ENCODE measurements at places on chromosomes 1 and 21.

- DNase-seq = no peak
Observed at GRCh38 chr1:67642629-67643028, 42.4 kb upstream of the GADD45A start.

- no peak for DNase-seq
Observed at GRCh38 chr1:66351478-66351877, 182.5 kb upstream of the SGIP1 start.

- no peak for DNase-seq
Observed at GRCh38 chr1:223413216-223413615, 20.0 kb downstream of the CCDC185 start.

- no peak for DNase-seq
Observed at GRCh38 chr1:227736814-227737432, 1.7 kb downstream of the SNAP47 start.

DNA sequence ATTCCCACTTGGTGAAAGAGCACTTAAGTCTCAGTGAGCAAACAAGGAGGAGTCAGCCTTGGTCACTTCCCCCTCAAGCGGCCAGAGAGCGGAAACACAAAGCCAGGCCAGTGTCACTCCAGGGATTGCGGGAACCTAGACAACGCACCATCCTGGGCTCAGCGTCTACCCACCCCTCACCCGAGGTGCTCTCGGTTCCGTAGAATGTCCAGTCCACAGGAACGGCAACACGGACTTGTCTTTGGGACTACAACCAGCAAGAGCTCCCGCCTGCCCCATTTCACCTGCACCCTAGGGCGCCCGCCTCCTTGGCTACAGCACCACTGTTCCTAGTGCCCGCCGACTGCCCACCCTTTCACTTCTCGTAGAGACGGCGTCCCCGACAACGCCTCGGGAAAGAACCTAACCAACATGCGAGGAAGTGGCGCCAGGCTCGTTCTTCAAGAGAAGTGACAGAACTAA is 509 bp downstream of the GDAP2 start:
- peak; percentile 33 for DNase-seq

GRCh38 chr1:208601561-208601960 is 357.4 kb upstream of the PLXNA2 start:
- no peak for DNase-seq

DNA sequence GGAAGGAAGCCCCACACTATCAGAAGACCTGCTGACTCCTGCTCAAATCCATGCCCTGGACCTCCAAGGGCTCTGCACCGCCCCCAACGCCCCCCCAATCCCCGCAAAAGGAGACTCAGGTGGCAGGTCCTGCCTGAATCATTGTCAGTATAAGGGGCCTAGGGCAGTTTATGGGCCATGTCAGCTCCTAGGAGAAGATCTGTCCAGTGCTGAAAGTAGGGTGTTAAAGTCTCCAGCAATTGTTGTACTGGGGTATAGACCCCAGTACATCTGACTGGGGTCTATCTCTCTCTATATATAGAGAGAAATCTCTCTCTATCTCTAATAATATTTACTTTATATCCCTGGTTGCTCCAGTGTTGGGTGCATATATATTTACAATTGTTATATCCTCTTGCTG is 12.1 kb upstream of the OLIG2 start:
- DNase-seq = no peak

DNA sequence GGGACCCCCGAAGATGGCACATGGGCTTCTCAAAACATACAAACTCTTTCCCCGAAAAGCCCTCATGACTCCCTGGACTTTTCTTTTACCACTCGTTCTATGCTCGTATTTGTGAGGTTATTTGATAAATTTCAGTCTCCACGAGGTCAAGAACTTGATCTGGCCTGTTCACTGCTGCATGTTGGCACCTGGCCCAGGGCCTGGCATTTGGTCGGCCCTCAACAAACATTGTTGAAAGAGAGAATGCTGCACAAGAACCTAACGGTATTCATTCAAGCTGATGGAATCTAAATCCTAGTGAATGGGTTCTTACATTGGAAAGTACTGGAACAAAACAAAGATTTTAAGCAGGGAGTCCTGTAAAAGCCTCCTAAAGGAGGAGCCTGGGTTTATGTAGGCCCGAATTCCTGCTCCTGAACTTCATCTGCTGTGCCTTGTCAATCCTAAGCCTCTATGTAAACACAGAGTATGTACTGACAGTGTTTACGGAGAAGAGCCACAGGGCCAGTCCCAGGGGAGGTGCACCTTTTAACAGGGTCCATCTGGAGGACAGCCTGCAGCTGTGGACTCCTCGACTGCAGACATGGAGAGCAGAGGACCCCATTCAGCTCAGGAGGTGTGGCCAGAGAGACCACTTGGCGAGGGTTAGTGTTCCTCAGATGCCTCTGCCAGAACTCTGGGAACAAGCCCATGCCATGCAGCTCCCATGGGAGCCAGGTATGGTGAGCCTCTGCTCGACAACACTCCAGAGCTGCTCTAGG is 46.9 kb downstream of the L1TD1 start:
- DNase-seq = no peak

GRCh38 chr1:15923241-15923640 is 52.7 kb downstream of the ZBTB17 start:
- no peak for DNase-seq

- no peak for DNase-seq
Observed at GRCh38 chr21:15659753-15660422, 69.9 kb upstream of the USP25 start.

DNA sequence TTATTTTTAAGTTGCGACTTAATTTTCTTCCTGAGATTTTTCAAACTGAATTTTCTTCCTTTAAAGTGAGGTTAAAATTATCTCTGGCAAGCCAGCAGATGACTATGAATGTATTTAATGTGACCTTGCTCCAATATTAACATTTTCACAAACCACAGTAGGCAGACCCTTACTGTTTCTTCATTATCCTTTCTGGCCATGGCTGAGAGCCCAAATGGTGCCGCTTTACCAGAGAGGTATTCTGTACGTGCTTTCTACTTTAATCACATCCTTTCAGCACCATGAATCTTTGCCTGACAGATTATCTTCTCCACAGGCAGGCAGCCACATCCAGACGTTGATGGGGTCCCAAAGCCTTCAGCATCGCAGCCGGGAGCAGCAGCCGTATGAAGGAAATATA is 129.6 kb downstream of the LRRC40 start:
- no peak for DNase-seq

- DNase-seq = no peak
Observed at GRCh38 chr1:51728611-51729155, 111.8 kb downstream of the OSBPL9 start.

GRCh38 chr21:27418346-27418745 is 451.5 kb upstream of the ADAMTS5 start:
- DNase-seq = no peak

DNA sequence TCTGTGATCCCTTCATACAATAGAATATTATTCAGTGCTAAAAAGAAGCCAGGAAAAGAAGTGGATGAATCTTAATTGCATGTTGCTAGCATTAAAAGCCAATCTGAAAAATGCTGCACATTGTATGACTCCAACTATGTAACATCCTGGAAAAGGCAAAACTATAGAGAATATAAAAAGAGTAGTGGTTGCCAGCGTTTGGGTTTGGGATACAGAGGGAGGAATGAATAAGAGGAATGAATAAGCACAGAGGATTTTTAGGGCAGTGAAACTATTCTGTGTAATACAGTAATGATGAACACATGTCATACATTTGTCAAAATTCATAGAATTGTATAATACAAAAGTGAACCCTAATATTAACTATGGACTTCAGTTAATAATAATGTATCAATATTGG is 42.5 kb downstream of the GPR88 start:
- DNase-seq = no peak

DNA sequence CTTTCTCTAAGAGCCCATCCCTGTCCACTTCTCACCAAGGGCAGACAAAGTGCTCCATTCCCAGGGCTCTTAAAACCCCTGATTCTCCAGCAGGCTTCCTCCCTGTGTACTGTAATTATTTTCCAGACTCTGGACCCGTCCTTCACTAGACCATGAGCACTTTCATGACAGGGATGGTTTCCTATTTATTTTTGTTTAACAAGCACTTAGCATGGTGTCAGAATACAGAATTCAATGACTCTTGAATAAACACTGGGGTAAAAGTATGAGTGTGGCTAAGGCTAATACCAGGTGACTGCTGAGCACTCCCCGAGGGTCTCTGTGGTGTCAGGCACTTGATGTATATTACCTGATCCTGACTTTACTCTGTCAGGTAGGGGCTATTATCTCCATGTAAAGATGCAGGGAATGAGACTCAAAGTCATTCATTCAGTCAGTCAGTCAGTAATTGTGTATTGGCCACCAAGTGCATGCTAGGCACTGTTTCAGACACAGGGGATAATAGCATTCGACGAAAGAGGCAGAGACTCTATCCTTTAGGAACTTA is 47.2 kb downstream of the C1orf21 start:
- DNase-seq = no peak

GRCh38 chr1:226181996-226182714 is 4.4 kb downstream of the ACBD3 start:
- DNase-seq = no peak

- no peak for DNase-seq
Observed at GRCh38 chr1:160874935-160875334, 10.0 kb downstream of the ITLN1 start.

DNA sequence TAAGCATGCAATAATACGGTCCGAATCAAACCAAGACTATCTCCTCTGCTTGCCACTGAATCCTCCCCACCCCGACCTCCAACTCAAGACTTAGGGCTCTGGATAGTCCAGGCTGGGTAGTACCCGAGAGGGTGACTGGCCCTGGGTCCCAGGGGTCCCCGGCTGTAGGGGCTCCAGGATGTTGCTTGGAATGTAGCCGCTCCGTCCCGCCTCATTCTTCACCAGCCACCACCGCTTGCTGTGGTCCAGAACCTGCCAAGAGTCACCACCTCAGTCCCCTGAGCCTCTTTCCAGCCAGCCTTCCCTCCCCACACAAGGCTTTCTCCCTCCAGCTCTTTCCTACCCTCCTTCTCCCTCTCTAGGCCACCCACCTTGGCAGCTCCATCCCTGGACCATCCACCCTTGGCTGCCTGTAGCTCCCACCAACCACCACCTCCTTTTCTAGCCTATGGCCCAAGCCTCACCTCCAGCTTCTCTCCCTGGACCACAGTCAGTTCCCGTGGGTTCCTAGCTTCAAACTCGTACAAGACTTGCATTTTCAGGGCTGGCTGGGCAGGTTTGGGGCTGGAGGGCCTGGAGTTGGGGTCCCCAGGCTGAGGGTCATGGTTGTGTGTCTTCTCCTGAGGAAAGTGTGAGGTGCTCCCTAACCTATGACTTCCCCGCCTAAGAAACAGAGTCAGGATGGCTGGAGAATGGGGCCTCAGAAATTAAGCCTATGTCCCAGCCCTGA is 10.9 kb upstream of the GSTM3 start:
- no peak for DNase-seq

DNA sequence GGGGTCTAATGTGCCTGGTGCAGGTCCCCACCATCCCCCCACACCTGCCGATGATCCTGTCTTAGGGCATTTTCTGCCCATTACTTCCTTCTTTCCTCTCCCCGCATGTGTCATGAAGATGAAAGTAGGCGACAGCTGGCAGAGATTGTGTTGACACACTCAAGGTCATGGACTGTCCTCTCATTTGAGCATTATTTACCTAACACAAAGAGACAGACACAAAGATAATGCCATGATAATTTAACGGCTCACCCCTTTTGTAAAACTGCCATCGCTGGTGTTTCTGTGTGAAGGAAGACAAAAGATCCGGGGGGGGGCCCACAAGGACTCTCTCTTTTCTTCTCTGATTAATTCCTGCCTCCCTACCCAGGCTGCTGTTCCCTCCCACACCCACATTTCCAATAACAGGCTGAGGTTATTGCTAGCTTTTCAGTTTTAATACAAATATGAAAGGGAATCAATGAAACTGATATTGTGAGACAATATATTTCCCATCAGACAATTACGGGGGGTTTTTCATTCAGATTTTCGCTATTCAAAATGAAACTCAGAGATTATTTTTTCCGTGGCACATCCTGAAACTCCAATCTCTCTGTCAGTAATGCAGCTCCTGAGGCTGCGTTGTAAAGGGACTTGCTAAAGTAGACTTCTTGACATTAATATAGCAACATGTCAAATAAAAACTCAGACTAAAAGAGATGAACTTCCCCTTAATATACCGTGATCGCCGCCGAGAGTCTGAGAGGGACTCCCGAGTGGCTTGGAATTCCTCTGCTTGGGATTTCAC is 561.1 kb downstream of the NPHP4 start:
- no peak for DNase-seq

- DNase-seq = no peak
Observed at GRCh38 chr1:206003854-206004800, 932 bp upstream of the RAB7B start.

GRCh38 chr1:39199593-39199992 is 4.9 kb upstream of the MACF1 start:
- DNase-seq = no peak

GRCh38 chr21:36756527-36756926 is 57.6 kb downstream of the SIM2 start:
- DNase-seq = no peak

DNA sequence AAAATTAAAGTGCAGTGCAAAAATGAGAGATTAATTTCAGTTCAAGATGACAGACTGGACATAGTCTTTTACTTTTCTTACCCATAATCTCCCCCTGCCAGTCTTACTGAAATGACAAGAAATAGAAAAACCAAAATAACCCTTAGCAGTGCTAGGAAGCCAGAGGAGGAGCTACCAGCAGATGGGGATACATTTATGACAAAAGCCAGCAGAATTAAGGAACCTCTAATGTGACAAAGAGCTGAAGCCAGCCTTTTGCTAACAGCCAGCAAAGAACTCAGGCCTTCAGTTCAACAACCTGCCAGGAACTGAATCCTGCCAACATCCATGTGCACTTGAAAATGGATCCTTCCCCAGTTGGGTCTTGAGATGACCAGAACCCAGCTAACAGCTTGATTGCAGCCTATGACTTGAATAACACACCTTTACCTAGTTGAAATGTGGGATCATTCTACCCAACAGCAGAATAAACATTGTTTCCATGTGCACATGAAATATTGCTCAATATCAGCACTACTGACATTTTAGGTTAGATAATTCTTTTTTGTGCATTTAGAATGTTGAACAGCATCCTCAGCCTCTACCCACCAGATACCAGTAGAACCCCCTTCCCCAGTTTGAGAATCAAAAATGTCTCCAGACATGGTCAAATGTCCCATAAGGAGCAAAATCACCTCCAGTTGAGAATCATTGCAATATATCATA is 7.9 kb upstream of the TRAF5 start:
- no peak for DNase-seq

- no peak for DNase-seq
Observed at GRCh38 chr1:27038020-27038419, 25.4 kb upstream of the TENT5B start.

GRCh38 chr1:10514490-10515235 is 39.9 kb downstream of the PEX14 start:
- no peak for DNase-seq

DNA sequence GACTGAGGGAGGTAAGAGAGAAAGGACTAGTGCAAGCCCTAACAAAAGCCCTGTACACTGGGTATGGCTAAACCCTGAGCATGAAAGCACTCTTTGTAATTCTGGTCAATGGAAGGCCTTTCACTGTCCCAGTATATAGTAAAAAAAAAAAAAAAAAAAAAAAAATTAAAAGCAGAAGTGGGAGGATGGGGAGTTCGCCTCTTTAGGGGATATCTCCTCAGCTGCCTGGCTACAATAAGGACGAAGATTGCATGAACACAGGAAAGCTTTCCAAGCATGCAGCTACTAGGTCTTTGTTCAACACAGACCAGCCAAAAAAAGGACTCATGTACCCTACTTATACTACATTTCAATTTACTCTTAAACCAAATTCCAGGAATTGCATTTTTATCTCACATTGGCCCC is 59.1 kb downstream of the EIF4G3 start:
- DNase-seq = no peak

- DNase-seq = no peak
Observed at GRCh38 chr1:15066191-15066590, 87.4 kb upstream of the TMEM51 start.

- no peak for DNase-seq
Observed at GRCh38 chr1:220873868-220874655, 5.2 kb upstream of the HLX start.
